ENCODE measurements at places on chromosomes 2 and 18.

DNA sequence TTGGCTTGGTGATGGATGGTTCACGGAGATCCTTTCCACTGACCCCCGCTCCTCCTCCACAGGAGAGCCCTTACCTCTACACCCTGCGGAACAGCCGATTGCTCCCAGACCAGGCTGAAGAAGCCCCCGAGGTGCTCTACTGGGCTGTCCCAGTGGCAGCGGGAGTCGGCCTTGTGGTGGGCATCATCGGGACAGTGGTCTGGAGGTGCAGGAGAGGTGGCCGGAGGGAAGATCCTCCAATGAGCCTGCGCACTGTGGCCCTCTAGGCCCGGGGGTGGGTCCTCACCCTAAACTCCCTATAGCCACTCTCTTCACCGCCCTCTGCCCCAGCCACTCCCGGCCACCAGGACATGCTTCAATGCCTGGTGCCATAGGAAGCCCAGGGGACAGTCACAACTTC is 108.8 kb upstream of the PPP1CB start:
- no peak for DNase-seq

DNA sequence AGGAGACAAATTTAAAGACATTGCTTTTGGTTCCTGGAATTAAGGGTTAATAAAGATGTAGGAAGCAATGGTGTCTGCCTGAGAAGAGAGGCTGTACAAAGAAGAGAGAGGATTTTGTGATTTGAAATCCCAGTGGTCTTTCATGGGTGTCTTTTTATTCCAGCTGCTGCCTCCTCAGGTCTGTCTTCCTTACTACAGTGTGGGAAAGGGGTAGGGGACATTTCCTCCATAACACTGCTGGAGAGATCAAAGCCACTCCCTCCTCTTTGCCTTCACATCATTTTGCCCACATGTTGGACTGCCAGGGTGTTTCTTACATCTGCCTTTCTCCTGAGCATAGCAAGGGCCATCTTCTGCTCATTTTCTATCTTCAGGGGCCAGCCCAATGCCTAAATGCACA is 348.5 kb downstream of the EN1 start:
- no peak for DNase-seq

- no peak for DNase-seq
These were observed 71.4 kb upstream of the GLS start for GRCh38 chr2:190809139-190809764.

DNA sequence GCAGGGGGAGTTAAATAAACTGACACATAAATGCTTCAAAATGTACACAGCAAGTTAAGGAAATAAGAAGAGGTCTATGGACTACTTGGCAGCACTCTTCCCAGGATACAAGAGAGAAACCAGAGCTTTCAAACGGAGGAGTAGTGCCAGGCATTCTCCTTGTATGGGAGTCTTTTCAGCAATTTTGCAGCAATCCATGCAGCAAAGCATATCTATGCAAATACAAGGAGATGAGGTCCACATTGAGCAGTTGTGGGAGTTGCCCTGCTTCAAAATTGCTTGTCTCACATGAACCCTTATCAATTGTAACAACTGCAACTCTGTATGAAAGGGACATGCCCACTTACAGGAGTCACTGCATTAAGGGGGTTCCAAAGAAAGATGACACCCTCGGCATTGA is 37.8 kb downstream of the SCN9A start:
- no peak for DNase-seq

- DNase-seq, result no peak
These were observed 569.8 kb downstream of the ARHGAP15 start for GRCh38 chr2:143698888-143699570.
